Aorta (tissue), 5 donors: ENCODE measurements at places on chromosomes 7 and 10. TPM values are rescaled to one million over a fixed set of nuclear protein-coding genes. Genes with fewer than 3 reads are reported as not detected.

GRCh38 chr10:132809232-132810140, 23.5 kb upstream of the NKX6-2 start:
- no peaks in the 10 kb centered on the region for H3K27me3 ChIP-seq
- H3K36me3 ChIP-seq: no peaks in the 10 kb centered on the region
- peak; percentile 68 for DNase-seq
- H3K27ac ChIP-seq: no peak overlapping the region
- no peak overlapping the region for H3K4me3 ChIP-seq
- no peaks in the 10 kb centered on the region for H3K4me1 ChIP-seq

DNA sequence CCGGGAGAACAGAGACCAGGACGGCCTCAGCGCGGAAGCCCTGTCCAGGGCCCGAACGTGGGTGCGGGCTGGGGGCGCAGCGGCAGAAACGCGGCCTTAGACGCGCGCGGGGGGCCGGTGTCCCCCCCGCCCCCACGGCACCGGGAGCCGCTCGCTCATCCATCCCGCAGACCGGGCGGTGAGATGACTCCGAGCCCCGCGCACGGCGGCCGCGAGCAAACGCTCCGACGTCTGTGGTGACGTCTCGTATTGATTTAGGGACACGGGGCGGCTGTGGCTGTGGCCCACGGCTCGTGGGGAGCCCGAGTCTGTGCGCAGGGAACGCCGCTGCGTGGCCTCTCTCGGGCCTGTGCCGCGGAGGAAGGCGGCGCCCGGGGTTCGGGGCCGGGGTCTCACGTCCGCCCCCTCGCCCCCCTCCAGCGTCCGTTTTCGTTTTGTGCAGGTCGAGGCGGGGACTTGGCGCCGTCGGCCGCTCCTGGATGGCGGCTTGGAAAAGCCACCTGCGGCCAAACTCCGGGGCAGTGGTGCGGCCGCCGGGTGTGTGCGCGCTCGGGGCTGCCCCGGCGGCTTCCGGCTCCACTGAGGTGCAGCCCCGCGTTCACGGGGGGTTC, 1.0 kb upstream of the NKX6-2 start:
- H3K36me3 ChIP-seq: peaks cover 9% of the 10 kb centered on the region
- DNase-seq: no peak

DNA sequence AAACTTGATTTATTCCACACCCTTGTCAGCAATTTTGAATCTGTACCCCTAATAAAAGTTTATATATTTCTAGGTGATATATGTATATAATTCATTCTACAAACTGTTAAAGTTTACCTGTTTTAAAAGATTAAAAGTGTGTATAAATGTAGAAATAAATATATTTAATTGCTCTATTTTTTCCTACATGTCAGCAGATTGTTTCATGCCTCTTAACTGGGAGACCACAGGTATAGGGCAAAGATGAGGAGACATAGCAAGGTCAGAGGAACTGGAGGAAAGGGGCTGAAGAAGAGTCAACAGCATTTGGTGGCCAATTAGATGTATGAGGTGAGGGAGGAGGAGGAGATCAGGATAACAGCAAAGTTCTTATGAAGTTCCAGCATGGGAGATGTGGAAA, 109.8 kb downstream of the GLCCI1 start:
- H3K4me3 ChIP-seq: no peak overlapping the region
- no peaks in the 10 kb centered on the region for H3K4me1 ChIP-seq
- H3K27me3 ChIP-seq: no peaks in the 10 kb centered on the region

GRCh38 chr10:29827512-29827911, 192.7 kb upstream of the SVIL start:
- no peak for DNase-seq
- H3K27ac ChIP-seq: no peak overlapping the region
- H3K27me3 ChIP-seq: no peaks in the 10 kb centered on the region
- no peaks in the 10 kb centered on the region for H3K4me1 ChIP-seq
- H3K36me3 ChIP-seq: no peaks in the 10 kb centered on the region
- H3K4me3 ChIP-seq: no peak overlapping the region

DNA sequence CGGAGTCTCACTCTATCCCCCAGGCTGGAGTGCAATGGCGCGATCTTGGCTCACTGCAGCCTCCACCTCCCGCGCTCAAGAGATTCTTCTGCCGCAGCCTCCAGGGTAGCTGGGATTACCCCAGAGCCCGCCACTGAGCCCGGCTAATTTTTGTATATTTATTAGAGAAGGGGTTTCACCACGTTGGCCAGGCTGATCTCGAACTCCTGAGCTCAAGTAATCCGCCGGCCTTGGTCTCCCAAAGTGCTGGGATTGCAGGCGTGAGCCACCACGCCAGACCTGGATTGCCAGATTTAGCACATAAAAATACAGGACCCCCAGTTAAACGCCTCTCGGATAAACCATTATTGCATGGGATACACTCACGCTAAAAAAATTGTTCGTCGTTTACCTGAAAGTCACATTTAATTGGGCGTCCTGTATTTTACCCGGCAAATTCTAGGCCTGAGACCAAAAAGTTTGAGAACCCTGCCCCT, 375 bp upstream of the GATAD1 start:
- H3K27ac ChIP-seq: no peak overlapping the region
- no peak overlapping the region for H3K4me3 ChIP-seq
- no peaks in the 10 kb centered on the region for H3K4me1 ChIP-seq
- no peak for DNase-seq
- no peaks in the 10 kb centered on the region for H3K27me3 ChIP-seq

- peak overlapping the region; percentile 42 for H3K27ac ChIP-seq
- H3K4me3 ChIP-seq: no peak overlapping the region
- no peaks in the 10 kb centered on the region for H3K27me3 ChIP-seq
- peaks cover 2% of the 10 kb centered on the region for H3K4me1 ChIP-seq
Observed at GRCh38 chr10:113496111-113497109, 56.4 kb upstream of the HABP2 start.

DNA sequence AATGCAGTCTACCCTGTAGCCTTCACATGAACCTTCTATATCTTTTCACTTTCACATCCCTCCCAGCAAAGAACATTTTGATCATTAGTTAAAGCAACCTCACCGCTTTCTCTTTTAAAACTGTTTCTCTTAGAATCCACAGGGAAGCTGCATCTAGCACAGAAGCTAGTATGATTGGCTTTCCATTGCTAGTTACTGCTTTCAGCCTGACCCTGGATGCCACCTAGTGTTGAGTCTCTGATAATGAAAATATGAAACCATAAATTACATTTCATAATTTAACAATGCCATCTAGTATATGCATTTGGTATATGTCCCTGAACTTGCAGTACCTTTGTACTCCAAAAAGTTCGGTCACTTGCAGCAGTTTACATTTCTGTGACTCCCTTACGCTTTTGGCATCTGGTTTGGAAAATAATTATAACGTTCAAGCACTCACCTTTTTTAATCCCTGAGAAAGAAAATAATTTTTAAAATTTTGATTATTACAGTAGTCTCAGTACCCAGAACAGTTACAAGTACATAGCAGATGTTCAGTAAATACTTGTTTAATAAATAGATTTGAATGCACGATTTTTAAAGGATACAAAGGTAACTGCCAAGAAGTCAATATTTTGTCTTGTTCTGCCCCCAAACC, 22.7 kb downstream of the CISD1 start:
- no peaks in the 10 kb centered on the region for H3K36me3 ChIP-seq
- no peak overlapping the region for H3K27ac ChIP-seq
- no peaks in the 10 kb centered on the region for H3K4me1 ChIP-seq
- no peak for DNase-seq
- no peaks in the 10 kb centered on the region for H3K27me3 ChIP-seq

DNA sequence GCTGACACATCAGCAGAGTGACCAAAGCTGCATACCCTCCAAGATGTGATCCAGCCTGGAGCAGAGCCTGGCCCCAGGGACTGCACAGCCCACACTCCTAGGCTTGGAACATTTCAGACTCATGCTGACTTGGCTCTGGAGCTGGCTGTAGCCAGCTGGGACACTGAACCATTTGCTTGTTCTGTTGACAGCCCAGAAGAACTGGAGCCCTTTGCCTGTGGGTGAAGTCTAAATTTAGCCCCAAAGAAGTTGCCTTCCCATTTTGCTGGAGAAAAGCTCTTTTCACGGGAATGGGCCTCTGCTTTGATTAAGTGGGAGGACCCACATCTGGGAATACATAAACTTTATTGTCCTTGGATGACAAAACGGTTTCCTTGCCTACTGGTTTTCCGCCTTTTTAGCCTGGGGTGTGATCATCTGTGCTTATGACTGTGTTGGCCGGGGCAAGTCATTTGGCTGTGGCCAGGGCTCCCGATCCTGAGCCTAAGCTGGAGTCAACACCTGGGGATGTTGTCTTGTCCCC, 186.2 kb upstream of the BMPER start:
- no peak overlapping the region for H3K27ac ChIP-seq
- H3K27me3 ChIP-seq: no peaks in the 10 kb centered on the region
- no peak for DNase-seq
- no peaks in the 10 kb centered on the region for H3K36me3 ChIP-seq
- H3K4me3 ChIP-seq: no peak overlapping the region

GRCh38 chr10:100130831-100131230, 49.2 kb upstream of the CPN1 start:
- no peak overlapping the region for H3K27ac ChIP-seq
- DNase-seq: no peak
- H3K4me3 ChIP-seq: no peak overlapping the region
- no peaks in the 10 kb centered on the region for H3K4me1 ChIP-seq
- no peaks in the 10 kb centered on the region for H3K27me3 ChIP-seq

- H3K4me3 ChIP-seq: no peak overlapping the region
- no peak overlapping the region for H3K27ac ChIP-seq
- peak; percentile 45 for DNase-seq
- H3K27me3 ChIP-seq: no peaks in the 10 kb centered on the region
- no peaks in the 10 kb centered on the region for H3K4me1 ChIP-seq
Observed at GRCh38 chr10:11302181-11302580, 284.5 kb downstream of the CELF2 start.

DNA sequence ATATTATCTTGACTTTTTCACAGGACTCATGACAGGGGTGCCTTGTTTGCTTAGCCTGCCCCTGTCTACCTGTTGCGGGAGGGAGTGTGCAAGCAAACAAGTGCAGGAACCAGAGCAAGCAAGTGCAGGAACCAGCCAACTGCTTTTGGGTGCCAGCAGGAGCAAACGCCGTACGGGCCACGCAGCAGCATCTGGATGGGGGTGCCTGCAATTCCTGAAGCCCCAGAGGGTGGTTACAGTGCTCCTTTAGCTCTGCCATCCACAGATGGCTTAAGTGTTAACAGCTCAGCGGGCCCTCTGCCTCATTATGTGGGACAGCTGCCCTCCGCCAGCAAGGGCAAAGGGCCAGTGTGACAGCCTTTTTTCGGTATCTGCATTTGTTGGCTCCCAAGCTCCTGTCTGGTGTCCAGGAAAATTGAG, 83.5 kb downstream of the MICU1 start:
- no peak overlapping the region for H3K4me3 ChIP-seq
- no peak overlapping the region for H3K27ac ChIP-seq
- H3K36me3 ChIP-seq: no peaks in the 10 kb centered on the region
- no peaks in the 10 kb centered on the region for H3K27me3 ChIP-seq

DNA sequence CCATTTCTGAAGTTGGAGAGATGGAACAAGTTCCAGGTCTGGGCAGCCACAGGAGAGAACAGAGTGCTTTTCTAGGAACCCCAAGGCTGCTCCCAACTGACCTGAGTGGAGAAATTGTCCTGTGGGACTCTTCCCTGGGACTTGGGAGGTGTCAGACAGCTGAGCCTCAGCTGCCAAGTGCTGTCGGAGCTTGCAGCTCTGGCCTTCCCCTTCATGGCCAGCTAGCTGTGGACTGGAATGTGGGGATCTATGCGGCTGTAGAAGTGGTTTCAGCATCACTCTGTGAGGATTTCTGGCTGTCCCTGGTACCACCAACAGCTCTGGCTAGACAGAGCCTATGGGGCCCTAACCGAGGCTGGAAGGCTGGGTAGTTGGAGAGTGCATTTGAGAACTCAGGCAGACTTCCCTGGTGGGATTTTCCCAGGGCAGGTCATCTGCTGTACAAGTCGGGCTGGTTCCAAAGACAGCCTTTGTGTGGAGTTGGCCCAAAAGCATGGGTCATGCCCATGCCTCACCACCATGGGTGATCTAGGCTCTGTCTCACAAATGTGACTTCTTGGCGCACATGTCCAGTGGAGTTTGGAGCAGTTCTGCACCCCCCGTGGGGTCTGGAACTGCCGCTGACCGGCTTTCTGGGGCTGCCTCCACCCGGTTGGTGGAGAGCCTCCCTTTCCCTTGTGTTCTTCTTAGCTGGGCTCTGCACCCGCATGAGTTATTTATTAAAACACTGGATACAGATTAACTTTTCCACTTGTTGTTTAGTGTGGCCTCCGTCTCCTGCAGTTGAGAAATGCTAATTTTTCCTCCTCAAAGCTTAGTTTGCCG, 10.9 kb downstream of the SUFU start:
- H3K27me3 ChIP-seq: no peaks in the 10 kb centered on the region
- no peaks in the 10 kb centered on the region for H3K4me1 ChIP-seq
- H3K27ac ChIP-seq: no peak overlapping the region

GRCh38 chr10:9211228-9211627, 1156.7 kb downstream of the GATA3 start:
- no peaks in the 10 kb centered on the region for H3K4me1 ChIP-seq
- no peaks in the 10 kb centered on the region for H3K36me3 ChIP-seq
- no peaks in the 10 kb centered on the region for H3K27me3 ChIP-seq

GRCh38 chr7:2821842-2822507, 22.1 kb downstream of the GNA12 start:
- no peaks in the 10 kb centered on the region for H3K27me3 ChIP-seq
- no peaks in the 10 kb centered on the region for H3K4me1 ChIP-seq
- H3K27ac ChIP-seq: no peak overlapping the region
- DNase-seq: no peak
- H3K36me3 ChIP-seq: no peaks in the 10 kb centered on the region

GRCh38 chr10:47354165-47354564, 6.0 kb downstream of the RBP3 start:
- no peaks in the 10 kb centered on the region for H3K27me3 ChIP-seq
- no peak overlapping the region for H3K4me3 ChIP-seq
- DNase-seq: no peak
- H3K4me1 ChIP-seq: no peaks in the 10 kb centered on the region
- no peaks in the 10 kb centered on the region for H3K36me3 ChIP-seq

DNA sequence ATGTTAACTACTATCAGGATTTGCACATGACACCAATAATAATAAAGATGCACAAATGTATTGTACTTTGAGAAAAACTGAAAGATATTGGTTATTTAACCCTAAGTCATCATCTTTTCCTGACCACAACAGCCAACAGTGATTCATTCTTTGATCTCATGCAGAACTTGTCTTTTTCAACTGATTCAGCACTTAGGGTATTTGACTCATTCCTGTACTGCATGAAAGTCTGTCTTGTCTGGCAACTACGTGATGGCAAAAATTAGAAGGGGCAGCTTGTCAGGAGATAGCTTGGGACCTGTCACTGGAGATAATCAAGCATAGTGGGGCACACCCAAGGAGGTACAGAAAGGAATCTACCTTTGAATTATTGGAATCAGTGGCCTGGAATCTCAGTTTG, 77.8 kb upstream of the LRRC17 start:
- no peaks in the 10 kb centered on the region for H3K27me3 ChIP-seq
- H3K4me3 ChIP-seq: no peak overlapping the region
- H3K27ac ChIP-seq: no peak overlapping the region
- H3K36me3 ChIP-seq: no peaks in the 10 kb centered on the region
- peaks cover 4% of the 10 kb centered on the region for H3K4me1 ChIP-seq

Gene C7orf33
- not detected for total RNA-seq

Gene FGFR2
- 13.1 TPM for total RNA-seq

Gene DMBT1
- 0.10 TPM for total RNA-seq

Gene PYROXD2
- total RNA-seq: 17.7 TPM

Gene H2BK1
- total RNA-seq: not detected

Gene SPDYE16
- total RNA-seq: 0.48 TPM
